HFFc6 (cell line): ENCODE measurements at places on chromosomes 13 and 19. TPM values are rescaled to one million over a fixed set of nuclear protein-coding genes. Genes with fewer than 3 reads are reported as not detected.

GRCh38 chr13:23992781-23993679 is 95.7 kb upstream of the C1QTNF9B start:
- DNase-seq = no peak

GRCh38 chr19:35736913-35737886 is 5.1 kb downstream of the IGFLR1 start:
- no peak for DNase-seq

The PNMA8B gene
- total RNA-seq = 0.07 to 0.27 TPM in 2 of 3 replicates, not detected in the other

GRCh38 chr13:40492511-40492910 is 173.9 kb downstream of the FOXO1 start:
- DNase-seq = no peak

DNA sequence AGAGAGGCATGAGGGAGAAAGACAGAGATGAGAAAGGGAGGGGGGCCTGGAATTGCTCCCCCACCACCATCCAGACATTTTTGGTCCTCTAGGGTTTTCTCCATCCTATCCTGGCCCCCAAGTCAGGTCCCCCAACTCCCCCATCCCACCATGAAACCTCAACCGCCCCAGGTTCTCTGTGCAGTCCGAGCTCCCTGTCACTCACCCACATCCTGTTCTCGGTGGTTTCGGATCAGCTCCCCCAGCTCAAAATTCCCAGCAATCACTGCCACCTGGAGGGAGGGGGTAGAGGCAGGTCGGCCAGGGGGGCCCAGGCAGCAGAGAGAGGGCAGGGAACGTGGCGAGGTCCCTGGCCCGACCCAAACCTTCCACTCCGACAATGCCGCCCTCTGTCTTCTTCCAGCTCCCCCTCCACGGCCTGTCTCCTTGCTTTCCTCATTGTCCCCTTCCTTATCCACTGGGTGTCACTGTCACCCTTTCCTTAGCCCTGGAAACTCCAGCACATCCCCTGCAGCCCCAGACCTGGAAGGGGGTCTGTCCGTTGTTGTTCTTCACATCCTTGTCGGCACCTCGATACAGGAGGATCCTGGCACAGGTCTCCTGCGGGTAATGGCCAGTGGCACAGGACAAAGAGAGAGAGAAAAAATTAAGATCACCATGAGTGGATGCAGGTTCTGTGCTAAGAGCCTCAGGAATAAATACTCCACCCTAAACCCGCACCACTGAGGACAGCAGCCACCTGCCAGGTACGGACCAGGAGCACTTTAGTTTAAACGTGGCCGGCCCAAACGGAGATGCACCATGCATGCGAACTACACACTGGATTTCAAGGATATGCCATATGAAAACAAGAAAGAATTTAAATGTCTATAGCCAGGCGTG is 15.4 kb downstream of the SHANK1 start:
- DNase-seq = no peak

GRCh38 chr13:58704953-58705352 is 1073.4 kb downstream of the PCDH17 start:
- DNase-seq = no peak

DNA sequence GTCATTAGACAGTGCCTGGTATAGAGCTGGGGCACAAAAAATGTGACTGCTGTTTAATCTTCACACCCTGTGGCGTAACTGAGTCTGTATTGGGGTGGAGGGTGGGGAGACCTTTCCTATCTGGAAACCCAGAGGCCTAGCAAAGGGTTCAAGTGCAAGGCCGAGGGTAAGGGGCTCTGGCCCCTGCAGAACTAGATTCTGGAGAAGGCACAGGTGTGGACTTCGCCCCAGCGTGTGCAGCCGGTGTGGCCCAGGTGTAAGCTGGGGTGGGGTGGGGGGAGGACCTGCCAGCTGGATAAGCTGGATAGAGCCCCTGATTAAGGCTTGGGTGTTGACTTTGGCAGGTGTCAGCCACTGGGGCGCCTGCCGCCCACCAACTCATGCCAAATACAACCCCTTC is 1.3 kb downstream of the RAB3D start:
- DNase-seq = no peak
